ENCODE measurements at places on chromosomes 5 and 9. TPM values are rescaled to one million over a fixed set of nuclear protein-coding genes. Genes with fewer than 3 reads are reported as not detected.

The NTRK2 gene
- polyA plus RNA-seq: not detected

The GDA gene
- not detected for polyA plus RNA-seq

GRCh38 chr5:160165137-160166068, 46.2 kb upstream of the PWWP2A start:
- DNase-seq: no peak
- no peaks in the 10 kb centered on the region for H3K36me3 ChIP-seq
- H3K27ac ChIP-seq: no peak overlapping the region
- no peaks in the 10 kb centered on the region for H3K4me1 ChIP-seq
- H3K27me3 ChIP-seq: no peaks in the 10 kb centered on the region

The GRXCR2 gene
- polyA plus RNA-seq: not detected

GRCh38 chr5:150999704-151000442, 20.5 kb upstream of the GPX3 start:
- H3K4me3 ChIP-seq: no peak overlapping the region
- no peaks in the 10 kb centered on the region for H3K4me1 ChIP-seq
- H3K27ac ChIP-seq: no peak overlapping the region
- DNase-seq: no peak
- H3K27me3 ChIP-seq: no peaks in the 10 kb centered on the region

GRCh38 chr5:158209219-158209908, 350.4 kb upstream of the CLINT1 start:
- H3K27me3 ChIP-seq: no peaks in the 10 kb centered on the region
- H3K4me1 ChIP-seq: no peaks in the 10 kb centered on the region
- no peak for DNase-seq
- H3K36me3 ChIP-seq: no peaks in the 10 kb centered on the region

The PDZD2 gene
- 0.72 TPM for polyA plus RNA-seq

DNA sequence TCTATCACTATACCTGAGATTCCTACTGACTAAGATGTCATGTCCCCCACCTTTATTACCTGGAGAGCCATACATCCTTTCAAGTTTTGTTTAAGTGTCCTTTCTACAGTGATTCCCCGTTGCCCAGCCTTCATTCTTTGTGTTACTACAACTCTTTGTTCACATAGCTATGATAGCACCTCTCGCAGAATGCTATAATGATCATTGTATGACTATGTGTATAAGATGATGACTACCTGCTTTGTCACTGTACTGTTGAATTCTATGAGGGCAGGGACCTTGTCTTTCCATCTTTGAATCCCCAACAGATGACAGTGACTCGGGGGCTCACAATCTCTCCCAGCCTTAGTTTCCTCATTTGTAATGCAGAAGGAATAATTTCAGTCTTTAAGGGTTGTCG, 361.2 kb downstream of the NPR3 start:
- H3K27ac ChIP-seq: no peak overlapping the region
- no peaks in the 10 kb centered on the region for H3K36me3 ChIP-seq
- no peaks in the 10 kb centered on the region for H3K4me1 ChIP-seq
- DNase-seq: no peak
- H3K27me3 ChIP-seq: no peaks in the 10 kb centered on the region

All from CD4-positive, alpha-beta memory T cell (primary cell).